ENCODE measurements at places on chromosomes 4 and X.

- DNase-seq: no peak
Measured at GRCh38 chr4:48692897-48693296, 87.2 kb downstream of the FRYL start.

DNA sequence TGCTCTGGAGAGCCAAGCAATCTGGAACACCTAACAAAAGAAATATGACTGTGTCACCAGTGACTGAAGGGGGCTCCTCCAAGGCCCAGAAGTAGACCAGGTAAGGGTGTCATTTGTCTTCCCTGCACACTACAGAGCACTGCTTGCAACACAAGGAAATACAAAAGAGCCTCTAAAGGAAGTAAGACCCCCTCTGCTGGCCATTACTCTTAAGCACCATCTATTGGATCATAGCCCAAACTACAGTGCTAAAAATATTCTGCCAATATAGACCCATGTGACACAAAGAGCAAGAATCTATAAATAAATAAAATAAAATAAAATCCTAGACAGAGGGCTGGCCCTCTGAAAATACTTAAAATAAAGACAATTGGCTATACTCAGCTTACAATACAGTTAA, 528.7 kb downstream of the TMA16 start:
- DNase-seq: no peak

- no peak for DNase-seq
Measured at GRCh38 chr4:41600243-41600912, 62.4 kb downstream of the LIMCH1 start.

DNA sequence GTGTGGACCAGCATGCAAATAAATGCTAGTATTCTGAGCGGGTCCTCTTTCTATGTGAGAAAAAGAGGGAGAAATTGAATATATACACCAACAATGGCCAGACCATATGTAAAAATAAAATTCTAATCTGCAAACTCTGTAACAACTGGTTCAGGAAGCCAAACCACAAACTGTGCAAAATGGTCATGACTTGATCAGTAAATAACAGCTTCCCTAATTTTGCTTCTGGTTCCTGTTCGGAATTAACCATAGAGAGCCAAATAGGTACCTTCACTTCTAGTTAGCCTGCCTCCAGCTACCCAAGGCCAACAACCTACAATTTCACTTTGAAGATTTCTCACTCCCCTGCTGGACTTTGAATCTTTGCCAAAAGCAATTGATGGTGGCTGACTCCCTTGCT, 1313.2 kb downstream of the ADGRL3 start:
- DNase-seq: no peak

DNA sequence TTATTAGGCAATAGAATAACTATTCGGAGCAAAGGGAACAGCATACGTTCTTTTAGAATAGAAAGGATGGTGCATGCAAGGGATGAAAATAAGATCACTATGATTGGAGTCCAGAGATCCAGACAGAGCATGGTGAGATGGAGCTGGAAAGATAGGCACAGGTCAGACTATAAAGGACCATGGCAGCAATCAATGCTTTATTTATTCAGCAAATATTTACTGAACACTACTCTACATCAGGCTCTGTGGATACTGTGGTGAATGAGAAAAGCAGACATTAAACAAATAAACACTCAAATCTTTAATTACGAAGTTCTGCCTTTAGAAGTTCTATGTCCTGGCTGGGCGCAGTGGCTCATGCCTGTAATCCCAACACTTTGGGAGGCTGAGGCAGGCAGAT, 44.7 kb upstream of the ACSL4 start:
- no peak for DNase-seq

- no peak for DNase-seq
Measured at GRCh38 chr4:1573830-1574459, 110.2 kb downstream of the FAM53A start.

DNA sequence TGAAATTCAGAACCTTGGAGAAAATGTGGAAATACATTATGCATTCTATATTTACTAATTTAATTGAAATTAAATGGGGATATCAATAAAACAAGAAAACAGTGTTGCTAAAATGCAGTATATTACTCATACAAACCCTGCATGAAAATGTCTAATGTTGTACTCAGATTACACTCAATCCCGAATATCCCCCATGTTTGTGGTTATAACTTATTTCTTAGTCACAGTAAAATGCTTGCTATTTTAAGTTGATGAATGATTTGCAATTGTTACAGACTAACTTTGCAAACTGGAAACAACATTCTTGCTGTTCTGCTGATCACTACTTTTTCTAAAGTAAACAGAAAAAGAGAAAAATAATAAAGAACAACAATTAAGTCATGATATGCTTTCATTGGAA, 33.1 kb upstream of the ANXA10 start:
- DNase-seq: no peak

DNA sequence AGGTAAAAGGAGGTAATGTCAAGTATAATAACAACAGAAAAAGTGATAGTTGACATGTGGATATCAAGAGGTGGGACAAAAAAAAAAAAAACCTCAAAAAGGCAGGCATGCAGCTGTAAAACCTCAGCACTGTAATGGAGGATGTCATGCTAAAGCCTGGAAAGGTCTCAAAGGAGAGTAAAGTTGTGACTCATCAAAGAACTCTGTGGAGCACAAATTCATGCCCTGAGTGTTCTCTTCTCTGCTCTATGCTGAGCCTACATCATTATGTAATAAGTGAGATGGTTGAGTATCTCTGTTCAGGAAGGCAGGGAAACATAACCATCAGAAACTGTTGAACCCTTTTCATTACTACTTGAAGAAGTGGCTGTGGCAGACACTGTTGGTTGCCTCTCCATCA, 597.8 kb downstream of the BCOR start:
- DNase-seq: no peak

DNA sequence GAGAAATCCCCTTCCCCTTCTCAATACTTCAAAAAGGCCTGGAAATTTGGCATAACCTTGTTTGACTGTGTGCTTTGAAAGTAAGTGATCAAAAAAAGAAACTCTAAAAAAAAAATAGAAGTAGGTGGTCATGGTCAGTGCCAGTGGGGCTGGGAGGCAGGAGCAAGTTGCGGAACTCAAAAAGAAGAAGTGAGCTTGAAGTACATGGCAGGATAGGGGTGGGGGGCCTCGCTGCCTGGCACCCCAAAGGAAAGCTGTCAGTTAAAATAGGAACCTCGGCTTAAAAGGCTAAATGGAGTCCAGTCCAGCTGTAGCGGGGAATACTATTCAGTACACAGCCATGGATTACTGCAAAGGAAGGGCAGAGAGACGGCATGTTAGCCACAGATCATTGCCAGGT, 12.2 kb upstream of the NKRF start:
- DNase-seq: no peak

GRCh38 chr4:102089850-102090621, 255.2 kb downstream of the SLC39A8 start:
- no peak for DNase-seq

DNA sequence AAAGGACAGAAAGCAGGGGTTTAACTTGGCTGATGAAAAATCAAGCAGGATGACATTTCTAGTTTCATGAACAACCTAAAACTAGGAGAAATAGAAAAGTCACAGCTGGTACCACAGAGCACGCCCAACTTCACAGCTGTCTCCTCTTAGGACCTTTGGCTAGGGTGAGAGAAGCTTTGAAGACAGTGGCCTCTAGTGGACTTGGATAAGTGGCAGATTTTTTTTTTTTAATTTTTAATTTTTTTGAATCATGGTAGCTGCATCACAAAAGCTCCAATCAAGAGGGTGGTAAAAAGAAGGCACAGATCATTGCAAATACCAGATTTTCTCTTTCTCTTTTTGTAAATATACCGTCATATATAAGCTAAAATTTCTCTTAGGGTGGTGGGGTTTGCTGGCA, 20.2 kb upstream of the MAP3K15 start:
- no peak for DNase-seq

DNA sequence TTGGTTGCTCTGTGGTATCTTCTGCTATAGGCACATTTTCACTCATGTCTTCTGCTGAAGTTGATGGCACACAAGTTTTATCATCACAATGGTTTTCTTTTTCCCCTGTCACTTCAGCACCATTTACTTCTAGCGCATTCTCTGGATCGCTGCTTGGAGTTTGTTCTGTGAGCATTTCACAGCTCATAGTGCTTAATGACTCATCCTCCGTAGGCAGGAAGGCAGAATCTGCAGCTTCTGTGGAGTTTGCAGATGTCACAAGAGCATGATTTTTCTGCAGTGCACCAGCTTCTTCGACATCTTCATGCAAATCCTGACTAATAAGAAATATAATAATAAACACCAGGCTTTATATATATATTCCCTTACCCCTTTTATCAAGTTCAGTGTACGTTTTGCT, 83.6 kb downstream of the CHM start:
- no peak for DNase-seq

DNA sequence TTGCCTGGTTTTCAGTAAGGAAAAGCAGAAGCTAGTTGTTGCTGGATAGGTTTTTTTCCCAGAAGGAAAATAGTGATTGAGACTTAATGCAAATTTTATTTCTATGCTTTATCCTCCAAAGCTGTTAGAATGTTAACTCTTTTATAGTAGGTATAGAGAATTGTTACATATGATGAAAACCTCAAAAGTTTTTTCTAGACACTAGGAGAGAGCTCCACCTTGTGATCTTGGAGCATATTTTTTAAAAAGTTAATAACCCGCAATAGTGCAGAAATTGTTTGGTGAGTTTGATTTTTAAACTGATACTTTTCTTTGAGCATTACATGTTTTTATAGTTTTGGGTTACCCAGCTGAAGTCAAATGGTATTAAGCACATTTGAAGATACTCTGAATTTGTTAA, 56.5 kb downstream of the STAG2 start:
- DNase-seq: no peak

GRCh38 chr4:102319594-102319993, 25.7 kb downstream of the SLC39A8 start:
- DNase-seq: no peak

DNA sequence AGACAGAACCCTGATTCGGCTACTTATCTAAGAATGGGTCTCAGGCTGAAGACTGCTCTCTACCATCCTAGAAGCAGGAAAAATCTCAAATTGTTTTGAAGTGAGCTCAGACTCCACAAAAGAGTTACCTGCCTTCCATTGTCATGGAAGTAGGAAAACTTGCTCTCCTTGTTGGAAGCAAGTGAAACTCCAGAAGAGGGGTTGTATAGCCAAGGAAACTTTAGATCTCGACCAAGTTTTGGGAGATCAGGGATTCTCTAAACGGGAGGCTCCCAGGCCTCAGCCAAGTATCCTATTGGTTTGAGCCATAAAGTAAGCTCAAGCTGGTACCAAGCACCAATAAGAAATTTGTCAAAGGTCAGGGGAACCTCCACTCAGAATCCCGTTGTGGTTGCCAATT, 9.2 kb upstream of the FHDC1 start:
- no peak for DNase-seq

GRCh38 chr4:128649161-128649560, 160.3 kb upstream of the JADE1 start:
- DNase-seq: no peak

GRCh38 chrX:2325076-2325784, 175.5 kb downstream of the DHRSX start:
- DNase-seq: no peak

DNA sequence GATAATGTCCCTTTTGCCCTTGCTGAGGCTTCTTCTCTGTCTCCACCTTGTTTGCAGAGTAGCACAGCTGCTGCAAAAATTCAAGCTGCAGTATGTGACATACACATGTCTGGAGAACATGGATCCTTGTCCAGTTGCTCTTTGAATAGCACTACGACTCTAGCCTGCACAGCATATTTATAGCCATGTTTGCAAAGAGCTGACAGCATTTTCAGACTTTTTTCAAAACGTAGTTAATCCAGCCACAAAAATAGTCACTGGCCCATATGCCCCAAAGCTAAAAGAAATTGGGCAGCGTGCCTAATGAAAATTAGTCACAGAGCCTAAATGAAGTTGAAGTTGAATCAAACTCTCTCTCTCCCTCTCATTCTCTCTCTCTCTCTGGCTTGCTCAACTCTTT, 17.5 kb downstream of the SLC16A2 start:
- no peak for DNase-seq

DNA sequence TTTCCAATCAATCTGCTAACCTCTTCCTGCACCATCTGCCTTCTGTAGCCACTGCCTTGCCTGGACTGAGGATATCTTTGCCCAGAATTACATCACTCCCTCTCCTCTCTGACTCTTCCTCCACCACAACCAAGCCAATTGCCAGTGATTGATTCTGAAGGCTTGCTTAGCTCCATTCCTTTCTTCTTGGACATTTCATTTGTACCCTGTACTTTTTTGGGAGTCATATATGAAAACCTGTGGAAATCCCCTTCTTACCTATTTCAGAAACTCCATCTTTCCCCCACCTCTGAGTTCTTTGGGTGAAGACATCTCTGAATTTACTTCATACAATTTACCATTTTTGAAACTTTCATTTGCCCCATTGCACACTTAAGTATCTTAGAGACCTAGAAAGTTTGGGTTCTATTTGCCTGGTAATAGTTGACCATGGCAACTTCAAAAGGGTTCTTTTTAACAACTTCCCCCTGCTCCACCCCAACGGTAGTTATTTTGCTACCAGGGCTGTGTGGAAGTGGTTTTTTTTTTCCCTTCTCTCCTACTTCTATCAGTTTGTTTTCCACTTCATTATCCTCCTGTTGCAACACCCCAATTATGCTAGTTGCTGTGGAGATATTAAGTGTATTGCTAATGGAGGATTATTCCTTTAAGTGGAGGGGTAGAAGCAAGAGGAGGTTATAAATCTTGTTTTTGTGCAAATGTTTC, 14.3 kb downstream of the SGMS2 start:
- no peak for DNase-seq

GRCh38 chrX:40040686-40041461, 56.9 kb downstream of the BCOR start:
- DNase-seq: no peak

- DNase-seq: no peak
Measured at GRCh38 chr4:122584519-122584918, 36.3 kb downstream of the IL21 start.

GRCh38 chrX:15336023-15336413, 695 bp upstream of the PIGA start:
- no peak for DNase-seq

DNA sequence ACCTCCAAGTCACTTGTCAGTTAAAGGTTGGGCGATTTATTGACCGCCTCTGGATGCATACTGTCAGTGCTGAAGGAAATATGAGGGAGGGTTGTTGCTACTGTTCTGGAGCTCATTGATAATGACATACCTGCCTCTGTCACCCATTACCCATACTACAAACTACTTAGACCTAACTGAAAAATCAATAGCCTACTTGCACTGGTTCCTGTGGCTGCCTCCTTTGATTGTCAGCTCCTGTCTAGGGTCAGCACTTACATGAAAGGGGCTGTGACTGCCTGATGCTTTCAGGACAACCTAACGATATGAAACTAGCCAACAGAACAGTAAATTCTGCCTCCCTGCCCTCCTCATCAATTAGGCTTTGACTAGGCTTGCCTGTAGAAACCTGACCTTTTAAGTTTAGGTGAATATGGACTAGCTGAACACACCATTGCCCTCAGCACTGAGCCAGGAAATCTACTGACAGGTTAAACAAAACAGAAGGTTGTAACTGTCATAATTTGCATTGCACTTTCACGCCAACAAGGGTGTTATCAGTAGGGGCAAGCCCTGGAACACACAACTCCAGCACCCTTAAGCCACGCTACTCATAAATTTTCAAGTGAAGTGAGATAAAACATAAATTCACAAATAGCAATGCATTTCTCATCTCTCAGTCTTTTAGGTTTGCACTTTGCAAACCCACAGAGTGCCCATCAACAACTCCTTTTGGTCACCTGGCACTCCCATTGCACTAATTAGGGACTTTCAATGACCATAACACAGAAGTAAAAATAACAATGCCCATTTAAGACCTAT, 9.0 kb upstream of the MAB21L2 start:
- DNase-seq: no peak

GRCh38 chr4:161525121-161525520, 638.7 kb downstream of the FSTL5 start:
- DNase-seq: no peak

- DNase-seq: no peak
Measured at GRCh38 chrX:77658886-77659285, 127.1 kb downstream of the ATRX start.
